ENCODE measurements at places on chromosomes 3 and 15. TPM values are rescaled to one million over a fixed set of nuclear protein-coding genes. Genes with fewer than 3 reads are reported as not detected.

Gene ALDH1A2
- total RNA-seq, result 65.0 TPM

Gene WDR76
- 4.9 TPM for total RNA-seq

Gene EXD1
- not detected for total RNA-seq

Gene PPP1R14D
- not detected for total RNA-seq

Gene CLDN11
- 668 TPM for total RNA-seq

Gene IGSF10
- total RNA-seq, result not detected

DNA sequence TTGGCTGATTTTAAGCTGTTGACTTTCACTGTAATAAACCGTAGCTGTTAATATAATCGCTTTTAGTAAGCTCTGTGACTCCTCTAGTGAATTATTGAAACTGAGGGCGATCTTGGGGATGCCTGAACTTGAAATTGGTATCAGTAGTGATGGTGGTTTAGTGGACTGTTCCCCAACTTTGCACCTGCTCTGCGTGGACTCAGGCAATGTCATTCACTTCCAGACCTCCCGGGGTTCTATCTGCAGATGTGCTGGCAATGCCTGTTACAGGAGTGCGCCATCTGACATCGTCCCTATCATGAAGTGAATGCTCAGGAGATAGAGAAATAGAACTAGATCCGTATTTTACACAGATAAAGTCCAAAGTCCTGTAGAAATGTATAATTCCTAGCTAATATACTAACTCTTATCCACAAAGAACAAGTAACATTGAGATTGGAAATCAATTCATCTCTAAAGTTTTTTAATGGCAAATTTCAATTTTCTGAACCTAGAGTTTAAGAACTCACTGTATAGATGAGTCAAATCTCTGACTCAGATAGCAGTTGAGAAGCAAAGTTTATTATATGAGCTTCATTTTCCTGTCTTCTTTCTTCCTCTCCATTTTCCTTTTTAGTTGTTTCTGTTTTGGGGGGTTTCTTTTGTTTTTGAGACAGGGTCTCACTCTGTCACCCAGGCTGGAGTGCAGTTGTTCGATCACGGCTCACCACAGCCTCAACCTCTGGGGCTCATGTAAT lies 51.8 kb downstream of the HEG1 start:
- no peak for DNase-seq

DNA sequence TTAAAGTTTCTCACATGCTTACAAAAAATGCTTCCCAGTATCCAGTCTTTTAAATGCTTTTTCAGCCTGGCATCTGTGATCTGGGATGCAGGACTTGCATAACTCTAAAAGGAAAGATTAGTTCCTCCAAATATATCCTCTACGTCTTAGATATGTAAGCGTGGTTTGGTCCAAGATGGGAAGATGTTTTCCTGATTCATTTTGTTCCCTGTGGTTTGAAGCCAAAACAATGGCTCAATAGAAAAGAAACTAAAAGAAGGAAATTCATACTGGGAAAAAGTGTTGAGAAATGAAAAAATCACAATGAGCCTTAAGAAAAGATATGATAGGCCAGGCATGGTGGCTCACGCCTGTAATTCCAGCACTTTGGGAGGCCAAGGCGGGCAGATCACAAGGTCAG lies 1002.8 kb downstream of the NAALADL2 start:
- DNase-seq, result no peak

- DNase-seq, result no peak
Observed at GRCh38 chr3:129888771-129889170, 4.7 kb downstream of the TMCC1 start.

DNA sequence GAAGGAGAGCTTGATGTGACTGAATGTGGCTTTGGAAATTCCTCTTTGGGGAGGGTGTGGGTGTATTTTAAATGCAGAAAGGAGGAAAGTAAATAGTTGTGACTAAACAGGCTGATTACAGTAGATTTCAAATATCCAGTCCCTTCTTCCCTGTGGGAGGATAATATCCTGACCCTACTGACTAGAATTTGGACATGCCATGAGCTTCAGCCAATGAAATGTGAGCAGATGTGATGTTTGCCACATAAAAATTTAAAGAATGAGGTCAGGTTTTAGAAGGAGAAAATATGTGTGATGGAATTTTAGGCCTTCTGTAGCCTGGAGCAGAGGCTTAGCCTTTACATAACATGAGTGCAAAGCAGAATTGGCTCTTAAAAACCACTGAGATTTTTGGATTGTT lies 1218.9 kb downstream of the ROBO2 start:
- no peak for DNase-seq

DNA sequence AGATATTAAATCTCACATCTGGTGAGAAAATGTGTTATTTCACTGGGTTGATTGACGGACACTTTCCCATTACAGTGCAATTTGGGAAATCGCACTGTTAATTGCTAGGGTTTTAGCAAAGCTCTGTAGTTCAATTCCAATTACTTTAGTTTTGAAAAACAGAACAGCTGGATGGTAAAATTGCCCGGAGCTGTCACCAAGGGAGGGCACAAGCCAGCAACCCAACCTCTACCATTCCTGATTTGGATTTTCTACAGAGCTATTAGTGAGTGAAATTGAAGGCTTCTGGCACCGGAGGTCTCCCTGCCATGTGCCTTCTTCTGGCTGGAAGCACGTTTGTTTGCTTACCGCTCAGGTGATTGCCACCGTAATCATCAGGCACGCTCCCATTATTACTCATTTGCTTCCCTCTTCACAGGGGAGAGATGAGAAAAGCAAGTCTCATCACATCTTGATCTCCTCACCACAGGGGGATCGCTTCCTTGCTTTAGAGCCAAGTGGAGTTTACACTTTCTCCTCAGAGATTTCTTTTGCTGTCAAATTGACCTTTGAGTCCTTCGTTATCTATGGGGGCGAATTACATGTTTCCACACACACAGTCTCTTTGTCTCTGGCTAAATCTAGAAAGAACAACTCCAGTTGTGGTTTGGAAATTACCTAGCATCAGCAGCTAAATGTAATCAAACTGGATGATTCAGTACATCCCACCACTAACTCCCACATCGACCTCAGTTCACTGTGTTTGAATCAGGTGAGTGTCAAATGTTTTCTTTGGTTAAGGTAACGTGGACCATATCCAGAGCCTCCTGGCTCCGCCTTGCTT lies 421.7 kb upstream of the GOLIM4 start:
- DNase-seq, result no peak

DNA sequence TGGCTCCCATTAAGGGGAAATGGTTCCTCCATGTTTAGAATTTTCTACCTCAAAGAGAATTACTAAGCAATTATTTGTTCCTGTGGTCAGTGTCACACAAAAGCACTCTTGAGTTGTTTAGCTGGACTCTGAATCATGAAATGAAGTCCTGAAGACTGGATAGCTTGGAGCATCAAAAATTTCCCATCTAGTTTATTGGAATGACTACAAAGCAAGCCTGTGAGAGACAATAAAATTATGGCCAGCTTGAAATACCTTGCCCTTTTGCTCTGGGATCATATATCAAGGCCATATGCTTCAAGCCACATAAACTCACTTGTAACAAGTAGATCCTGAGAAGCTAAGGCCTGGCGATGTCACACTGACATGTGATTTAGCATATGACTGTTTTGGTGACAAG lies 292.3 kb downstream of the TIGIT start:
- DNase-seq, result no peak

- DNase-seq, result no peak
Observed at GRCh38 chr15:41809121-41809520, 18.8 kb upstream of the JMJD7 start.

DNA sequence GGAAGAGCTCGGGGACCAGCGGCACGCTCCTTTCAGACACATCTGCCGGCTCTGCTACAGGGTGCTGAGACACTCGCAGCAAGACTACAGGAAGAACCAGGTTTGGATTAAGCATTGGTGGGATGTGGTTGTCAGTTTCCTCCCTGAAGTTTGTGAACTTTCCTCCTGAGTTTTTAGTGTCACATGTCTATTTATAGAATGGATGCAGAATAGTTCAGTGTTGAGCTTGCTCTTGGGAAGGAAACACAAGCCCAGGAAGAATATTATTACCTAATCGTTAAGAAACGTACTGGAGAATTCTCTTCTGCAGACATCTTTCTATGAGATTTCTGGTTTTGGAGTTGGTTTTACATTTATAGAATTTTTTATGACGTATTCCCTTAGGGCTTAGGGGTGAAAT lies 172.0 kb downstream of the ITPR1 start:
- DNase-seq, result no peak

- DNase-seq, result no peak
Observed at GRCh38 chr15:23734862-23735261, 47.8 kb upstream of the NDN start.

DNA sequence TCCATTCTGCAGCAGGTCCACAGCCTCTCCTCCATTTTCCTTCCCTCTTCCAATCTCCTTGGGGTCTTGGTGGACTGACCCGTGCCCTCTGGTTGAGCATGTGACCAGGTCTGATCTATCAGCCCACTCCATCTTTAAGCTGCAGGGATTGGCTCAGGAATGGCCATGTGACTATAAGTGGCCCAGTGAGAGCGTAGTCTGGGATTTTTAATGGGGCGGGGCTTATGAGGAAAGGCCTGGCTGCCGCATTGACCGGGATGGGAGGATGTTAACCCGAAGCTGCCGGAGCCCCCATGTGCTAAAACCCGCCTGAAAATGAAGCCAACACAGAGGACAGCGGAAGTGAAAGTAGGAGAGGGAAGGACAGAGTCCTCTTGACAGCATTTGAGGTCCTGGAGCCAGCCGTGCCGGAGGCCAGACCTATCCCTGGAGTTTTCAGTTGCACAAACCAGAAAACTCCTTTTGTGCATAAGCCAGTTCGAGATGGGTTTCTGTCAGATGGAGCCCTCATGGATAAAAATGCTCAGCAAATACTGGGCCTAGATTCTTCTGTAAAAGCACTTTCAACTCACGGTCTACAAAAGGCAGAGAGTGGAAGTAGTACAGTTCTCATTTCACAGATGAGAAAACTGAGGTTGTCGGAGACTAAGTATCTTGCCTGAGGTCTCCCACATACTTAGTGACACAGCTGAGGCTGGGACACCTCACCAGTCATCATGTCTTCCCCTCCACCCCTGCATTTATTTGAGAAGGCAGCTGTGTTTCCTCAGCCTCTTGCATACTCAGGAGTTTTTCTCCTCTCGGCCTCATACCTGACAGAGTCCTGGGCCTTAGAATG lies 61.9 kb downstream of the ATP2B2 start:
- no peak for DNase-seq

DNA sequence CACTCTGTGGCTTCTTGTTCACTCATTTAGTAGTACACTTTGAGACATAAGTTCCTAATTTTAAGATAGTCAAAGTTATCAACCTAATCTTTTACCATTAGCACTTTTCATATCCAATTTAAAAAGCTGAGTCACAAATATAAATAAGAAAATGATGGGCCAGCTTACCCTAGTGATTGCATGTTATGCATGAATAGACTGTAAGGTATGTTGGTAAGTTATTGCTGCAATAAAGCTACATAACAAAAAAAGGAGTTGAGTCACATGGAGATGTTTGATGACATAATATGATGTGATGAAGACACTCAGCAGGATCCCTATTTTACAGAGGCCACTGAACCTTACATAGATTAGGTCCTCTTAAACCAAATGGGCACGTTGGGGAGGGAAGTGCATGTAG lies 161.3 kb downstream of the OCA2 start:
- DNase-seq, result no peak

- no peak for DNase-seq
Observed at GRCh38 chr15:31390777-31391486, 64.3 kb downstream of the KLF13 start.
